ENCODE measurements at places on chromosomes 5 and 9.

DNA sequence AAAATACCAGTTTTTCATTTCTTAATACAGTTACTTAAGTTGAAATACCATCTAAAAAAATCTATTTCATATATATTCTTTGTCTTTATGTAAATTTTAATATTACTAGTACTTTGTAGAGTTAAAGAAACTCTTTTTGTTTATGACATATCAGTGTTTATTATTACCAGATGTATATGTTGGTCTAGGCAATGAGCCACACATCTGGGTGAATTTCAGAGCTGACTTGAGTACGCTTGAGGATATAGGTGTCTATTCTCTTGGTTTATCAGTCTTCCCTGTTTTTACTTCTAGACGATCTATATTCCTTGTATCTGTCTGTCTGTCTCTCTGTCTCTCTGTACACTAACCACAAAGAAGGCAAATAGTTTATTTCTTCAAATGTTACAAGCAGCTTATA is 2.9 kb downstream of the SMAD5 start:
- no peak for DNase-seq

- no peak for DNase-seq
Observed at GRCh38 chr9:82673201-82673600, 389.7 kb downstream of the RASEF start.

- no peak for DNase-seq
Observed at GRCh38 chr5:174872271-174872670, 147.9 kb downstream of the MSX2 start.

DNA sequence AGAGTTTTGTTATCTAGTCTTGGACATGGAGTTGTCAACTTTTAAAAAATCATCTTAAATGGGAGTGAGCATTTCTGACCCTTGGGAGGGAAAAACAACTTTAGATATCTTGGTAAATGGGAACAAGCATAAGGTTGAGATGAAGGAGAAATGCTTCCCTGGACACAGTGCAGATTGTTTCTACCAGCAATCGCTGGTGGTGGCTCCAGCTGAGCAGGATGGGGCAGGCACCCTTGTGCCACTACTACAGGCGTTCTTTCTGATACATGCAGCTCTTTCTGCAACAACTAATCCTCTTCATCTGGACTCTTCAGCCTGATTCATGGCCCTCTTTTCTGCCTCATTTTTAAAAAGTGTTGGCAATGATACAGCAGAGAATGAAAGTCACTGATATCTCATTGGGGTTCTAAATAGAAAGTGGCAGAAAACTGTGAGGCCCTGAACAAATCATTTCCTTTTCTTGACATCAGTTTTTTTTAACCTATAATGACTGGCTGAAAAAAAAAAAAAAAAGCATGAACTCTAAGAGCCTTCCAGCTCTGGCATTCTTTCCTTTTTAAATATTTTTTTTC is 409.4 kb upstream of the PTGER4 start:
- DNase-seq = no peak

Data from substantia nigra (tissue), 51 donors.